CD4-positive, alpha-beta T cell treated with Interleukin-15 for 4 hours (primary cell): ENCODE measurements at places on chromosomes 1 and 21.
A peak's percentile ranks its signal among the peaks of the same experiment; 100 is the strongest.

GRCh38 chr1:4517186-4517954 lies 137.0 kb upstream of the AJAP1 start:
- DNase-seq, result no peak

DNA sequence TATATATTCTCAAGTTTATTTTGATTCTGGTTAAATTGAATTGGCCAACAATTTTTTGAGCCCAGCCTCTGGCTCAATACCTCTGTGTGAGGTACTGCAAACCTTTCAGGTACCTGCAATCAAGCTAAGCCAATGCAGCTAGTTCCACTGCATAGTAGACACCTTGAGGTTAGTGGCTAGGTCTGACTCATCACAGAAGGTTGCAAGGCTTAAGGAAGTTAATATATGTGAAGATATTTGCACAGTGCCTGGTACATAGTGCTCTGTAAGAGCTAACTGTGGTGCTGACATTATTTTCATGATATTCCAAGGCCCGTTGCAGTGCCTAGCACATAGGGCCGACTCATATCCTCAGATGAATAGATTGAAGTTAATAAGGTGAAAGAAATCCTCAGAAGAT lies 330.5 kb upstream of the KAZN start:
- DNase-seq, result no peak

- no peak for DNase-seq
These were observed 267.4 kb downstream of the ATG4C start for GRCh38 chr1:63051356-63051755.

DNA sequence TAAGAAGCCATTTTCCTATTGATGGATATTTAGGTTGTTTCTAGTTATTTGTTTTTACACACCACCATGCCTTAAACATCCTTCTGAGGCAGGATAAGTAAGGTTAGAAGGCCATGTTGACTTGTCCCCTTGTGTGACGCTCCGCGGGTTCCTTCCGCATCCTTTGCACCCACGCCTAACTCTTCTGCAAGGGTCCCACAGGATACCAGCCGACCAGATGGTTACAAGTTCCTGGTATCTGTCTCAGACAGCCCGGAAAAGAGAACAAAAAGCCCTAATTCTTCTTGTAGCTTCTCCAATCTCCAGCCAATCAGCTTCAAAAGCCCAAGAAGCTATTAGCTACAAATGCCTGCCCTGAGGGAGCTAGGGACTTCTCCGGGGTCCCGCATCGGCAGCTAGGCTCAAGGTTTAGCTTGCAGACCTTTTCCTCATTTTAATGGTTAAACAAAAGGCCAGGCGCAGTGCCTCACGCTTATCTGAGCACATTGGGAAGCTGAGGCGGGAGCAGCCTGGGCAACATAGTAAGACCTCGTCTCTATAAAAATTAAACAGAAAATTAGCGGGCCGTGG lies 4.9 kb upstream of the OTUD3 start:
- DNase-seq, result no peak

DNA sequence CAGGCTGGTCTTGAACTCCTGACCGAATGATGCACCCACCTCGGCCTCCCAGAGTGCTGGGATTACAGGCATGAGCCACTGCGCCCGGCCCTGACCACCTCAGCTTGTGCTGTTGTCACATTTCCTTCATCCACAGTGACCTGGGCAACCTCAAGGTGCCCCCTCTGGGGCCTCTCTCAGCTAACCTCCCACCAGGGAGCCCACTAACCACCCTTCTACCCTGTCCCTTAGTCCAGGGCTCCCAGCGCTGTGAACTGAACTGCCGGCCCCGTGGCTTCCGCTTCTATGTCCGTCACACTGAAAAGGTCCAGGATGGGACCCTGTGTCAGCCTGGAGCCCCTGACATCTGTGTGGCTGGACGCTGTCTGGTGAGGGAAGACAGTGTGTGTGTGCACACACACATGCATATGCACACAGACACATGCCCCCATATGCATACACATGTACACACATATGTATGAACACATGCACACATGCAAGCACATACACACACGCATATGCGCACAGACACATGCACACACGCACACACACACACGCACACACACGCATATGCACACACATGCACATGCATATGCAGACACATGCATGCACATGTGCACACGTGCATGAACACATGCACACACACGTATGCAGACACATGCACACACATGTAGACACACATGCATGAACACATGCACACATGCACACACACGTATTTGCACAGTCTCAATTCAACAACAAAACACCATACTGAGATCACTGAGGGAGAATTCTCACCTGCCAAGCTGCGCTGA lies 6.2 kb downstream of the ADAMTSL4 start:
- DNase-seq, result no peak

DNA sequence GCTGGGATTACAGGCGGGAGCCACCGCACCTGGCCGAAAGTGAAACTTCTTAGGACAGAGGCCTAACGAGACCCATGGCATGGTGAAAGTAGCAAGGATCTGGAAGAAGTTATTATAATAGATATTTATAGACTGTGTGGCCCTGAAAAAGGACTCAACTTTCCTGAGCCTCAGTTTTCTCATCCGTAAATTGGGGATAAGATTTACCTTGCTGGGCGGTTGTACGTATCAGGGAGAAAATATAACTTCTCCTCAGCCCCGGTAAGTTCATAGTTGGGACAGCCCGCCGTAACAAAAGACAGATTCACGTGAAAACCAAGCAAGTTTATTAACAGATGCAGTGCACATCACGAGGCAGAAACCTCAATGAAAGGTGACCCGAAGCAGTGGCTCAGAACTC lies 5.5 kb upstream of the PIK3CD start:
- no peak for DNase-seq

GRCh38 chr1:41171266-41171874 lies 70.7 kb downstream of the SCMH1 start:
- no peak for DNase-seq

GRCh38 chr1:212950243-212951125 lies at the start of gene VASH2:
Gene VASH2 (plus strand): TSS chr1:212950541. CDS start chr1:212951543, 1,002 bp downstream.
- peak; percentile 33 for DNase-seq

DNA sequence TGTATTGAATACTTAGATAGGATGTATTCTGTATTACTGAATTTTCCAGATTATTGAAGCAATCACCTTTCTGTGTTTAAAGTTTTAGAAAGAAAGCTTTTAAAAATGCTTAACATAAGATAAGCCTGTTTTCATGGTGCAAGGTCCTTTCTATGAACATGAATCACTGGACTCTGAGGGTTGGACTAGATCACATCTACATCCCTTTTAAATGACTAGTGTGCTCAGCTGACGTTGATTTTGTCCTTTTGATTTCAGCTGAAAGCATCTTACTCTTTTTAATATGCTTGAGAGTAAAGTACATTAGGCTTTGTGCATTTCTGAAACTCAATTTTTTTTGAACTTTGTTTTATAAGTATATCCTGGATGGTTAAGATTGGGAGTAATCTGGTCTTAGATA lies 16.2 kb downstream of the MIER1 start:
- no peak for DNase-seq

GRCh38 chr1:1345860-1346500 lies 3.2 kb downstream of the DVL1 start:
- no peak for DNase-seq

DNA sequence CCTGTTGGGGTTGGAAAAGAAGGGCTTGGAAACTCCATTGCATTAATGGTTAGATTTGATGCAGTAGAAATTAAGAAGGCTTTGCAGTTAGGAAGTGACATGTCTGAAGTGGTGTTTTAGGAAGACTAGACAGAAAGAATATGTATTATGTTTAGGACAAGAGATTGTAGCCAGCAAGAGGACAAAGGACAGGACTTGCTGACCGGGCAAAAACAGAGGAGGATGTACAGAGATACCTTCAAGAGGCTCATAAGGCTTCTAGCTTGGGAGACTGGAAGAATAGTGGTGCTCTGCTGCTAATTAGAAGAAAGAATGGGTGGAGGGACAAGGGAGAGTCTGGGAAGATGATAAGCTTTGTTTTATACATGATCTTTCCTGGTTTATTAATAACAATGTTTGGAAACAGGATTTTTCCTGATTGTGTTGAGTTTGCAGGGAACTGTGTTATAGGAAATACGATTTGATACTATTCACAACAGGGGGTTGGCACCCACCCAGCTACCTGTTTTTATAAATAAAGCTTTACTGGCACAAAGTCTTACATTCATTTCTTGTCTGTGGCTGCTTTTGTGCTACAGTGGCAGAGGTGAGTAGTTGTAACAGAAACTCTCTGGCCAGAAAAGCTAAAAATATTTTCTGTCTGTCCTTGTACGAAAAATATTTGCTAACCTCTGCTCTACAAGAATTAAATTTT lies 37.1 kb upstream of the TMCO2 start:
- no peak for DNase-seq

DNA sequence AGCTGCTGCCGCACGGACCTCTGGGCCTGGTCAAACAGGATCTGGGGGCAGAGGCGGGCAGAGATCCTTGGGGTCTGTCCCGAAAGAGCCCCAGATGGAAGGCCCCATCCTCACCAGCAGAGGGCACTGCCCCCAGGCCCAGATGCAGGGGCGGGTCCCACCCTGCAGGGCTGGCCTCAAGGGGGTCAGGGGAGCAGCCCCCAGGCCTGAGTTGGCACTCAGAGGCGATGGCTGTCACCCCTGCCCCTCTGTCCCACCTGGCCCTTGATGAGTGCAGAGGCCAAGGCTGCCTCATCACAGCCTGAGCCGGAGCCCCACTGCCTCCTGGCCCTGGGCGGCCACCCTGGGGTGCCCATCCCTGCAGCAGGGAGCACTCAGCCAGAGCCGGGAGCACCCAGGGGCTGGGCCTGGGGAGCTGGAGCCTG lies 5.7 kb downstream of the ACAP3 start:
- DNase-seq, result no peak

DNA sequence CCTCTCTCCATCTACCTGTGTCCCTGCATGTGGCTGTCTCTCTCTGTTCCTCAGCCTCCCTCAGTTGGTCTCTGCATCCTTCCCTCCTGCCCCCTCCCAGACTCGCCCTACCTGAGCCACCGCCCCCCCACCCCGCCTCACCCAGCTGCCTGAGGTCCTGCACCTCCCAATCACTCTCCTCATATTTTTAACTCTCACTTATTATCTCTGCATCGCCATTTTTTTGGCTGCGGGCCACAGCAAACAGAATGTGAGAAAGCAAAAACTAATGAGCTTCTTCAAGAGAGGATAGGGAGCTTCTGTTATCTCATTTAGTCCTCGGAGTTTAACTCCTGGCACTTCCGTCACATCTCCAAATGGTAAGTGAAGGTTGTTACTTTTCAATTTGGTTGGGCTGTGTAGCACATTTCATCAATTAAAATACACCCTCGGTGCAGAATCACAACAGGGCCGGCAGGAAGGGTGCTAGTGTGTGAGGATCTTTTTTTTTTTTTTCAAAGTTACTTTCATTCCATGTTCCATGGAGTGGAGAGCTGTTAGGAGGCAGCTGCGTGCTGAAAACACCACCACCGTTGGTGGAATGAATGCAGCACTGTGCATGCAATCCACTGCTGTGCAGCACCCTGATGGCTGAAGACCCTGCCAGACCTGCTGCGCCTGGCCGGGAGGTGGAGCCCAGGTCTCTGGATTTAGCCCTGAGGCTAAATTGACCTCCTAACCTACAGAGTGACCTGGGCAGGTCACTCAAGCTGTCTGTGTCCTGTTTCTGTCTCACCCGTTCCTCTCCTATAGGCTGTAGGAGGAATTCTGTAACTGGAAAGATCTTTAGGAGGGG lies 157.2 kb upstream of the NFIA start:
- no peak for DNase-seq

- no peak for DNase-seq
These were observed 66.6 kb downstream of the SCMH1 start for GRCh38 chr1:41175546-41175945.

DNA sequence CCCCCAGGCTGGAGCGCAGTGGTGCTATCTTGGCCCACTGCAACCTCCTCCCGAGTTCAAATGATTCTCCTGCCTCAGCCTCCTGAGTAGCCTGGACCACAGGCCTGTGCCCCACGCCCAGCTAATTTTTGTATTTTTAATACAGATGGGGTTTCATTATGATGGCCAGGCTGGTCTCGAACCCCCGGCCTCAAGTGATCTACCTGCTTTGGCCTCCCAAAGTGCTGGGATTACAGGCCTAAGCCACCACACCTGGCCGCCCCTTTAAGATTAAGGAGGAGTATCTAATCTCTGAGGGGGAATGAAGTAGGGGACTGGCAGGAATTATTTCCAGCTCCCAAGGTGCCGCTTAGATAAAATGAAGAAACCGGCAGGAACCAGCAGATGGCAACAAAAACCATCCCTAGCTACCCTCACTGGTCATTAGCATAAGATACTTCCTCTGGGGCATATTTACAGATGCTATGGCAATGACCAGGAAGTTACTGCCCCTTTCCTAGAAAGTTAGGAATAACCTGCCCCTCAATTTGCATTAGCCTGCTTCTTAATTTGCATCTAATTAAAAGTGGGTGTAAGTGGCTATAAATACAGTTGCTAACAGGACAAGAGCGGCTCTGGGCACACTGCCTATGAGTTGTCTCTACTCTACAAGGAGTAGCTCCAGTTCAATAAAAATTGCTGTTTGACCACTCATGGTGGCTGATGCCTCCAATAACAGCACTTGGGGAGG lies 7.1 kb upstream of the NSUN4 start:
- DNase-seq, result no peak

DNA sequence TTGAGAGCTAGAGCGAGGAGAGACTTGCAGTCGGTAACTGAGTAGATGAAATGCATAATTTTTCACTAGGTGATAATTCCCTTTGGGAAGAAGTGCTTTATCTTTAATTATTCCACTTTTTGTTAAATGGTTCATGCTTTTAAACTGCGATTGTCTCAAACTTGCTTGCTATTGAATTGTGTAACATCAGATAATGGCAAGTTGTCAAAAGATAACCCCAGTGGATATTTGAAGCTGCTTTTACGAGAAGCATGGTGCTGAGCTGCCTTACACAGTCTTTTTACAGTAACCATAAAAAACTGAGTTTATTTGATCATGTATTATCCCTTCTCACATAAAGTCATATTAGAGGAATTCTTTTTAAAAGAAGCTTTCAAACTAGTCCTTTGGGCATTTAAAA lies 30.2 kb downstream of the TMEM50B start:
- no peak for DNase-seq

GRCh38 chr21:42341776-42342542 lies 8.8 kb downstream of the TFF2 start:
- DNase-seq, result no peak

GRCh38 chr1:7654725-7655124 lies 116.4 kb upstream of the VAMP3 start:
- no peak for DNase-seq

DNA sequence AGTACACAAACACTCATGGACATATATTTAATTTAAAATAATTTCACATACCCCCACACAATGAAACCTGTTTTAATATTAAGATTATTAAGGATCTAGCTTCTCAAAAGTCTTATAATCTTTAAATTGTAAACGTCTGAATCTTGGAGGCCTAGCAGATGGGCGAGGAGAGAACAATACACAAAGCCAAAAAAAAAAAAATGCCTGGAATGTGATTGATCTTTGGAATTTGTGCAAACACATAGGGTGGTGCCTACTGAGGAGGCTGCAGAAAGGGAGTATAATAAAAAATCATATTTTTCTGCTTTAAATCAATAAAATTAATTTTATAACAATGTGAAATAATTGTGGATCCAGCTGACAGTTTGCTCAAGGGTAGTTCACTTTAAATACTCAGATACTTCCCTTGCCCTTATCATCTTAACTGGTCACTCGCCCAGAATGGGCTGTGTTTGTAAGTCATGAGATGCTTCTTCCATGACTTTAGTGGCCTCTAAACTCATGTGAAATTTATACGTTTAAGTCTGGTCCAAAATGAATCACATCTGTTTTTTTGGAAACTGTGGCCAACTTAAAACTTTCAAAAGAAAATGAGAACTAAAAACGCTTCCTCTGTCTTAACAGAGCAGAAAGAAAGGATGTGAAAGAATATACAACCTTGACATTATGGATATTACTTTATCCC lies 802.8 kb upstream of the CXADR start:
- DNase-seq, result no peak

- no peak for DNase-seq
These were observed 177.8 kb downstream of the GIPC2 start for GRCh38 chr1:78223417-78224215.
